ENCODE measurements at places on chromosomes 4 and X.

DNA sequence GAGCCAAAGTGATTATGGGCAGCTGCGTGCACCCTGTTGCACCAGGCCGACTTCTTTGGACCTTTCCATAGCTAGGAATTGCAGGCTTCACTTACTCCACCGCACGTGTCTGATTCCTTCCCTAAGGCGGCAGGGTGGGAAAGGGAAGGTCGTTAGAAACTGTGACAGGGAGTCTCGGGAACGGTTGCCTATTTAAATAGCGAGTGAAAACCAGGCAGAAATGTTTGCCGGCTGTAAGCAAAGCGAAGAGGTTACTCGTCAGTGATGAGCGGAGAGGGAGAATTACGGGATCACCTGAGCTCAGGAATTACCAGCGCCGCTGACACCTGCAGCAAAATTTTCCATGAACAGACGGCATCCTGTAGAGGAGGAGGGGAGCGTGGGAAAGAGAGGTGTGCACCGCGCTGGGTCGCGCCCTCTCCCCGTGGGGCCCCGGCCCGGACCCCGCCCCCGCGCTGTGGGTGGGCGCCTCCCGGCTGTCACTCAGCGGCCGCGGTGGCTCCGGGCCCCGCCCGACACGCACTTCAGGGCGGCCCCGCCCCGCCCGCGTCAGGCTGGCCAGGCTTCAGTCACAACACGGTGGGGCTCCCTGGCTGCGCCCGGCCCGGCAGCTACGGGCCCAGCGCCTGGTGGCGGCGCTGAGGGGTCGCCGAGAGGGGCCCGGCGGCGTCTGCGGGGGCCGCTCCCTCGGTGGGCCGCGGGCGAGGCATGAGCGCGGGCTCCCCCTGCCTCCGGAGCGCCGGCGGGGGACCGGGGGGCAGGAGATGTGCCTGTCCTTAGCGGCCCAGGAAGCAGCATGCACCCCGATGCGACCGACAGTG, at the start of gene SNX25:
Gene SNX25 (plus strand): TSS at position 568 of the 821 bp plus-strand sequence. CDS start 229 bp downstream, at position 797.
- DNase-seq, result peak; percentile 86

DNA sequence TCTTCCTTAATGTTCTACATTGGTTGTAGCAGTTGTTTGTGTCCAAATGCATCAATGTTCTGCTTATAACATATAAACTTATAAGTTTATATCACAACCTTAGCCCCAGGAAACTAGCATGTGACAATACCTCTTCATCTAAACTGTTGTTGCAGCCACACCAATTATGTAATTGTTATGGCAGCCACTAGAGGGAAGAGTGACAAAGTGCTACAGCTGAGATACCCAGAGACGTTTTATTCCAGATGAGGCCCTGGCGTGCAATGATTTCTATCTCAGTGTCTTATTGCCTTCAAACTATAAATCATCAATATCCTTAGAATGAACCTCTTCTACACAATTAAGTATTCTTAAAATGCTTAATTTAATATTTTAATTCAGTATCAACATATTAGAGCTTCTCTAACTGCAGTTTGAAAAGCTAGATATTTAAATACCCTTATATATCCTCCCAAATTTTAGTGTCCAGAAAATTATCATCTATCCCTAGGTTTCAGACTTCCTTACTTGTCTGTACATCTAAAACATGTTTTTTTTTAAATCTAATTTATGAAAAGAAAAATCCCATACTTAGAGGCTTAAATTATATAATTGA, 171.6 kb downstream of the PCDH10 start:
- DNase-seq, result peak; percentile 27

DNA sequence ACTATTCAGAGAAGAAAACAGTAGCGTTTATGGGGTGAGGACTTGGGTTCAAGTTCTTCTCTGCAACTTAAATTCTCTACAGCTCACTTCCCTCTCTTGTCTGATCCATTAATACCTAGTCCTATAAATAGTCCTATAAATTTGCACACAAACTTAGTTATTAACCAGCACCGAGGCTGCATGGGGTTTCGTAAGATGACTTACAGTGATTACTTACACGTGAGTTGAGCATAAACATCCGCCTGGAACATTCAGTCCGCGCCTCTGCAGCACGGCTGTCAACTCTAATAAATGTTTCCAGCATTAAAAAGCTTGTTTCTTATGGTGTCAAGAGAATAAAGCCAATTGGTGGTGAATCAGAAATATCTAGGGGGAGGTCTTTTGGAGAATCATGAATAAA, 103.0 kb upstream of the ENPP6 start:
- no peak for DNase-seq

GRCh38 chrX:67544281-67545035, 637 bp downstream of the AR start:
- DNase-seq, result no peak

- DNase-seq, result no peak
These were observed 93.5 kb upstream of the GALNTL6 start for GRCh38 chr4:171719691-171720090.

- DNase-seq, result no peak
These were observed 216.2 kb upstream of the BMP3 start for GRCh38 chr4:80814266-80814665.

DNA sequence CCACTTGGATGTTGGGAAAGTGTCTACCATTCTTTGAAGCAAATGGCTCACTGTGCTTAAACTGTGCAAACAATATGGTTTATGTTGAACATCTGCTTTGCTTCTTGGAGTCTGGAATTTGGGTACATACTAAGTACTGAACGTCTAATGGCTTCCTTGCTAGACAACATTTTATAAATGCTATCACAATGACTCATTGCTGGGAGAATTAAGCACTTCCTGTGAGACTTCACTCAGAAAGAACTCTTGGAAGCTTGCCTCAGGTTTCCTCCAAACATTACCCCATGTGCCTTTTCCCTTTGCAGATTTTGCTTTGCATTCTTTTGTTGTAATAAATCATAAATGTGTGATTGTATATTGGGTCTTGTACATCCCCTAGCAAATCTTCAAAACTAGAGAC, 139.7 kb downstream of the PACRGL start:
- DNase-seq, result no peak

DNA sequence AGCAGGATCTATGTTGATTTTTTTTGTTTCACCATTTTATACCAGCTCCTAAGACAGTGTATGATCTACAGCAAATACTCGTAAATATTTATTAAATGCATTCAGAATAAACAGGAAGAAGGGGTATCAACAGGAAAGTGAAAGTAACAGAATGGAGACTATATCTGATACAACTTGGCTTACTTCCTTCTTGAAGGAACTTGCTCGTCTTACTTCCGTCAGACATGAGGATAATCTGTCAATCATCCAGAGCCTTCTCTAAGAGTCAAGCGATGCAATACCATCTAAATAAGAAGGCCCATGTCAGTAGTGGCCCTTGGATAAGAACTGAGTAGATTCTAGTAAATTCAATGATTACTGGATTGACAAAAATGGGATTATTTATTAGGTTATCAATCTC, 84.2 kb downstream of the CAMK2D start:
- DNase-seq, result no peak

DNA sequence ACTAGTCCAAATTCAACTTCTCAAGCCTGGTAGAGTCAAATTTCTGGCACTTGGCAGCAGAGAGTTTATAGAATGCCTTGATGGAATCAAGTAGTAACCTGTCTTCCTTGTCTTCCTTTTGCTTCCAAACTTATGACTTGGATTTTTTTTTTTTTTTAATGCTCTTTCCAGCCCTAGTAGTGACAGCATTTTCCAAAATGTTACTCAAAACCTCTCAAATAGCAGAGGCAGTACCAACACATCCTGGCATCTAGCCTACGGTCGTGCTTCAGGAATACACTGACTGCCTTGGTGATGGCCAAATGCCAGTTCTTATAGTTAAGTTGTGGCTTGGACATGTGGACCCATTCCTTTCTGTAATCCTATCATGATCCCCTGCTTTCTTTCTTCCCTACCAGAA, 46.0 kb downstream of the GALNT7 start:
- DNase-seq, result no peak

- DNase-seq, result no peak
These were observed 91.7 kb downstream of the BLTP1 start for GRCh38 chr4:122243785-122244184.

DNA sequence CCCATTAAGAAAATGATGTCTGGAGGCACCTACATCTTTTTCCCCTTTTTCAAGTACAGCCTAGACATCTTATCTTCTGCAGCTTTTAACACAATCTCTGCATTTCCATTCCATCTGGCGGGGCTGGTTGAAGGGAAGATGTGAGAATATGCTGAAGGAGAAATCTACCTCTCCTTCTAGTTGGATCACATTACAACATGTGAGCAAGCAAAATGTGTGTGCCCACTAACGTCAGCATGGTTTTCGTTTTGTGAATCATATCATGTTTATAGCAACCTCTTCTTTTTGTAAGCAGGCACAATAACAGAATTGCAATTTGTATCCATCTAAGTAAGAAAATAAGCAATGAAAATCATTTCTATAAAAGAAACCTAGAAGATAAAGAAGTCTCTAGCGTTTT, 28.9 kb upstream of the MID1 start:
- DNase-seq, result no peak

DNA sequence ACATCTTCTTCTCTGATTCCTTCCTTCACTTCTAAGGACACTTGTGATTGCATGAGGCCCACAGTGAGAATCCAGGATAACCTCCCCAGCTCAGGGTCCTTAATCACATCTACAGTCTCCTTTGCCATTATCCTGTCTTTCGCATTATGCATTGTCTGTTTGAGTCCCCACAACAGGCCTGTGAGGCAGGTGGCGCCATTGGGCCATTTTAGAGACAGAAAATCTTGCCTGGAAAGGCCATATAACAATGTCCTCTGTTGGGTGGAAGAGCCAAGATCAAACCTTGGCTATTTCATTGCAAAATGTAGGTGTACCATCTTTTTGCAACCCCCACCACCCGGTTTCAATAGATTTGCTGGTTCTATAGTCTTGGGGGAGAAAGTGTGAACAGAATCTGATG, 11.8 kb upstream of the DCUN1D4 start:
- DNase-seq, result peak; percentile 68

GRCh38 chrX:13198056-13198761, 121.6 kb downstream of the ATXN3L start:
- peak; percentile 8 for DNase-seq

GRCh38 chr4:176277162-176277904, 8.3 kb upstream of the ASB5 start:
- DNase-seq, result peak; percentile 45

GRCh38 chr4:121551881-121552280, 144.9 kb downstream of the ANXA5 start:
- no peak for DNase-seq

DNA sequence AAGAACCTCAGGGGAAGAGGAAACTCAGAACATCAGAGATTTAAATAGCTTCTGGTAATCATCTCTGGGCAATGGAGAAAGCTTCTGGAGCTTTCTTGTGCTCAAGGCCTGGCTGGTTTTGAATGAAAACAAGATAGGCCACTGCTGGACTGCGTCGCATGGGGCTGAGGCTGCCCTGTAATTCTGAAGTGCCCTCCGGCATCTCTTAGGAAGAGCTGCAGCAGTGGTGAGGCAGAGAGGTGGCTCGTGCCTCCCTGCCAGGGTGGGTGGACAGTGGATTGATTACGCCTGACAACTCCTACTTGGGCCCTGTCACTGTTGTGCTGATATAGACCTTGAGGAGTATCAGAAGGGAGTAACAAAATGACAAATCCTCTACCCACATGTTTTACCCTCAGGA, 279.7 kb downstream of the NR3C2 start:
- no peak for DNase-seq

GRCh38 chr4:176123710-176124407, 58.2 kb downstream of the WDR17 start:
- DNase-seq, result peak; percentile 10

- DNase-seq, result no peak
These were observed 129.6 kb upstream of the INTU start for GRCh38 chr4:127503111-127503510.

DNA sequence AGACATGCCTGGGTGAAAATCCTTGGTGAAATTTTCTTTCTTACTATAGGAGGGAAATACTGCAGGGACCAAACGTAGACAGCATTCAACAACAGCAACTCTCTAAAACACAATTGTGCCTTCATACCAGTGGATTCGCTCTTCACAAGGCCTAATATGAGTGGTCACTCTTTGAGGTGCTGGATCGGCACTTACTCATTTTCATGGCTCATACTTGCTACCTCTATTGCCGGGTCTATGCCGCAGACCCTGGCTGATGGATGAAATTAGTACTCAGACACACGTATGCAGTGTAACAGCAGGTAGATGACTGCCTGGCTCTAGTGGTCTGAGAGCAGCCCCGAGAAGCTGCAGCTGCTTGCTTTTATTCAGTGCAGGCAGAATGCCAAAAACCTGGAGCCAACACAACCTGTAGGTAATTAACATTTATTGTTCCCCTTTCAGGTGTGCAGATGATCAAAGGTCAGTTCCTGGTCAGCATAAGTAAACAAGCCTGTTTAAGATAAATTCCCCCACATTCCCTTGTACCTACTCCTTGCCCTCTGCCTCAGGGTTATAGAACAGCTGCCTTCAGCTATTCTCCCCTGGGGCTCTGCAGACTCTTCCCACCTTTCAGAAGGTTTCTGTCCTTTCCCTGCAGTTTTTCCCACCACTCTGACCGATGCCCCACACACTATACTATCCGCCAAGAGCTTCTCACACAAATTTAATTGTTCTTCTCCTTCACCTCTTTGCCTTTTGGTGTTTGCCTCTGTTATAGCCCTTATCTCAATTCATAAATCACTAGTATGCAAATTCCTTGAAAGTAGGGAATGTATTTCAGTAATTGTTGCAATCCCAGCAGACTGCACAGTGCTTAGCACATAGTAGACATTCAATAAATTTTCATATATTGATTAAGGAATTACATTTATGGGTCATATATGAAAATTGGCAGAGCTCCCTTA, 210.0 kb downstream of the SPANXN3 start:
- DNase-seq, result no peak

All from globus pallidus (tissue), 1 donor.